ENCODE measurements at places on chromosomes 5 and 9.

- H3K27ac ChIP-seq, result no peak overlapping the region
- no peak overlapping the region for H3K4me3 ChIP-seq
- no peaks in the 10 kb centered on the region for H3K27me3 ChIP-seq
- H3K4me1 ChIP-seq, result no peaks in the 10 kb centered on the region
- no peaks in the 10 kb centered on the region for H3K36me3 ChIP-seq
- no peak for DNase-seq
Measured at GRCh38 chr9:115006660-115007059, 76.3 kb upstream of the TNFSF8 start.

- no peak overlapping the region for H3K4me3 ChIP-seq
- no peak overlapping the region for H3K27ac ChIP-seq
- H3K27me3 ChIP-seq, result no peaks in the 10 kb centered on the region
- no peaks in the 10 kb centered on the region for H3K36me3 ChIP-seq
- H3K4me1 ChIP-seq, result no peaks in the 10 kb centered on the region
- DNase-seq, result no peak
Measured at GRCh38 chr9:79969393-79970145, 397.8 kb downstream of the TLE4 start.

- H3K27me3 ChIP-seq, result no peaks in the 10 kb centered on the region
- H3K36me3 ChIP-seq, result no peaks in the 10 kb centered on the region
- no peak overlapping the region for H3K4me3 ChIP-seq
- H3K4me1 ChIP-seq, result no peaks in the 10 kb centered on the region
- H3K27ac ChIP-seq, result no peak overlapping the region
Measured at GRCh38 chr5:140383300-140383699, 18.3 kb upstream of the ANKHD1 start.

DNA sequence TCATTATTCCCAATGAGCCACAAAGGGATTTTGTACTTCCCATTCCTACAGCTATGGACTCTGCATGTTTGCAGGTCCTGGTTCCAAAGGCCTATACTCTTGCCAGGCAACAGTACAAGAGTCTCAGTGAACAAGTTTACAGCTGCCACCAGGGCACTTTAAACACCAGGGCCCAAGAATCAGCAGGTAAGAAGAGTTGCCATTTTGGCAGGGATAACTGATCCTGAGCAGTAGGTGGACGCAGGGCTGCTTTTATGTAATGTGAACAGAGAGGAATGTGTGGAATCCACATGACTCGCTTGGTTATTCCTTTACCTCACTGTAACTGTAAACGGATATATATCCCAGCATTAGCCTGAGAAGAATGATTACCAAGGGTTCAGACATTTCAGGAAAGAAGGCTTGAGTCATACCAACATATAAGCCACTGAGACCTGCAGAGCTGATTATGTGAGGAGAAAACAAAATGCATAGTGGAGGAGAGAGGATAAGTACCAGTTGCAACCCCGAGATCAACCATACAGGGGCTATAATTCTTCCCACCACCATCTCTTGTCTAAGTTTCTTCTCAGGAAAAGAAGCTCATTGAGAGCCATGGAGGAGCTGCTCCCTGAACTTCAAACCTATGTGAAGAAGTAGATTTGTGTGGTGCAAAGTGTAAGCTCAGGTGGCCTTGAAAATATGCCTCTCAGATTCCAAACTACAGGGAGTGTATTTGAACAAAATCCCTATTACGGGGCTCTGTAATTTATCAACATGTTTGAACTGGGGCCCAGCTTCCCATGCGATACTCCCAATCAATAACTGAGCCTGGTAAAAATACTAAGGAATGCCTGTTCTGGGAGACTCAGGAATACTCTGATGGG, 24.6 kb downstream of the RAPGEF6 start:
- H3K27me3 ChIP-seq, result no peaks in the 10 kb centered on the region
- no peak overlapping the region for H3K4me3 ChIP-seq
- peak overlapping the region; percentile 23 for H3K27ac ChIP-seq
- H3K36me3 ChIP-seq, result no peaks in the 10 kb centered on the region
- DNase-seq, result no peak

- no peaks in the 10 kb centered on the region for H3K4me1 ChIP-seq
- DNase-seq, result no peak
- no peaks in the 10 kb centered on the region for H3K36me3 ChIP-seq
Measured at GRCh38 chr9:99184110-99184474, 37.6 kb downstream of the ALG2 start.

DNA sequence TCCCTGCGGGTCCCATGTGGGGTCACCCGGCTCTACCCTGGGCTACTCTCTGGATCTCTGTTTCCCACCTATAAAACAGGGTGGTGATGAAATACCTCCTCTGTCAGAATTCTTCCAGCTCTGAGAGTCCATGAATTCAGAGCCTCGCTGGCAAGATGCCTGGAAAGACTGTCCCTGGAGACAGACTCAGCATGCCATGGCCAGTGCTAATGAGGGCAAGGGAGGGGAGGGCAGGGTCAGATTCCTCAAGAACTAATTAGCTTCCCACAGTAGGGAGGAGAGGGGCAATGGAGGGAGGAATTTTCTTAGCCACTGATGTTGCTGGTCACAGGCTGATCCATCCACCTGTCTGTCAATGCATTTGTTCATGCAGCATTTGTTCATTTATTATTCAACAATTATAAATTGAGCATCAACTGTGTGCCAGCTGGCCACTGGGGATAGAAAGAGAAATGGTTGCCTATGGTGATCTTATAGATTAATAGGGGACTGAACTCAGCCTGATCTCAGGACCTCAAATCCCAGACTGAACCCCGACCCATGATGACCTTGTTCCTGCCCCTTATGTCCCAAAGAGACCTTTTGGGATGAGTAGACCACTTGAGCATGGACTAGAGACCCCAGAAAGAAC, 4.7 kb downstream of the SYNPO start:
- H3K4me3 ChIP-seq, result no peak overlapping the region
- H3K4me1 ChIP-seq, result peaks cover 54% of the 10 kb centered on the region
- no peaks in the 10 kb centered on the region for H3K27me3 ChIP-seq
- DNase-seq, result no peak
- H3K36me3 ChIP-seq, result 0 out of 2 replicates have a peak, but pooled peaks cover 3% of the 10 kb centered on the region

DNA sequence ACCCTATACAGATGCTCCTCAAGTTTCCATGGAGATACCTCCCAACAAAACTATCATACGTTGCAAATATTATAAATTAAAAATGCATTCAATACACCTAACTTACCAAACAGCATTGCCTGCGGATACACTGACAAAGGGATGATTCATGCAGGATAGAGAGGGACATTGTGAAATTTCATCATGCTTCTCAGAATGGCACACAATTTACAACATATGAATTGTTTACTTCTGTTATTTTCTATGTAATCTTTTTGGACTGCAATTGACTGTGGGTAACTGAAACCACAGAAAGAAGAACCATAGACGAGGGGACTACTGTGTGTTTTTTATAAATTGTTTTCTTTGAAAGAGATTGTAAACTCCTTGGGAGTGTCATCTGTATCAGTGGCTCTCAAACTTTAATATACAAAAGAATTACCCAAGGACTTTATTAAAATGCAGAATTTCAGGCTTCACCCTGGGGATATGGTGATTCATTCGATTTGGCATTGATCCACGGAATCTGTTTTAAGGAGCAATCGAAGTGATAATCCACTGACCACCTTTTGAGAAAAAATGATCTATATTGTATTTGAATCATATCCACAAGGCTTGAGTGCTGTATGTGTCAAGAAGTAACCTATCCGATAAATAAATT, 146.4 kb downstream of the SGCD start:
- no peak for DNase-seq
- H3K36me3 ChIP-seq, result no peaks in the 10 kb centered on the region
- no peak overlapping the region for H3K4me3 ChIP-seq
- peaks cover 12% of the 10 kb centered on the region for H3K4me1 ChIP-seq
- no peaks in the 10 kb centered on the region for H3K27me3 ChIP-seq

DNA sequence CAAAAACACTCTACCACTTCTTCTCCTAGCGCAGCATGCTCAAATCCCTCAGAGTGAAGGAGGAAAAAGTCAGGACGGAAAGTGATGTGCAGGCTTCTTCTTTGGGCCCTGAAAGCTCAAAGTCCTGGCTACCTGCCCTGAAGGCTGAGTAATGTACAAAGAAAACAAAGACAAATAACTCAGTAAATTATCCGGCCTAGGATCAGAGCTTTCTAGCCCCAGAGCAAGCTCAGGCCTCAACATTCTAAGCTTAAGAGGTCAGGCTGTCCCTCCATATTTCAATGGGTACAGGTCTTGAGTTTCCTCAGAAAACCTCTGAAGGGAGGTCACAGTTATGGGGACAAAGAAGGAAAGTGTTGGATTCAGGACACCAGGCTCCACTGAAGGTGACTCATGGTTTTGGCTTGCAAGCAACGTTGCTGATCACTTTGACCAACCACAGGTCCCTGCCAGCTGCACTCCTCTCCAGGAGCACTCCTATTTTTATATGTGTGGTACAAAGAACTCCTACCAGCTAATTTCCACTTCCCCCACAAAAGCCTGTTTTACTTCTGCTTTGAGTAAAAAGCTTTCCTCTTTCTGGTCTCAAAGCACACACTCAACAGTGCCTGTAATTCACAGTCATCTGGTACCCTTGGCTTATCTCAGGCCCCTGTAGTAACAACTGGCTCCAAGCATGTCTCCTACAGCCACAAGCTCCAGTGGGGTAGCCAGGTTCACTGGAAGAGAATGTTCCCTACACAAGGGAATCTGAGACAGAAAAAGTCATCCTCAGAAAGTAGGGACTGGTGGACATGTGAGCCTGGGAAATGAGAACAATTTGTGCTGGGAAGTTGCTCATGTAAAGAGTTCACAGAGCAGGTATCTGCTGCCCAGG, 115.7 kb downstream of the UGCG start:
- H3K4me1 ChIP-seq, result peaks cover 20% of the 10 kb centered on the region
- H3K4me3 ChIP-seq, result no peak overlapping the region
- H3K36me3 ChIP-seq, result no peaks in the 10 kb centered on the region

- DNase-seq, result no peak
- H3K4me1 ChIP-seq, result peaks cover 7% of the 10 kb centered on the region
- no peak overlapping the region for H3K4me3 ChIP-seq
- no peak overlapping the region for H3K27ac ChIP-seq
- H3K36me3 ChIP-seq, result no peaks in the 10 kb centered on the region
Measured at GRCh38 chr9:5556101-5556705, 45.9 kb downstream of the PDCD1LG2 start.

DNA sequence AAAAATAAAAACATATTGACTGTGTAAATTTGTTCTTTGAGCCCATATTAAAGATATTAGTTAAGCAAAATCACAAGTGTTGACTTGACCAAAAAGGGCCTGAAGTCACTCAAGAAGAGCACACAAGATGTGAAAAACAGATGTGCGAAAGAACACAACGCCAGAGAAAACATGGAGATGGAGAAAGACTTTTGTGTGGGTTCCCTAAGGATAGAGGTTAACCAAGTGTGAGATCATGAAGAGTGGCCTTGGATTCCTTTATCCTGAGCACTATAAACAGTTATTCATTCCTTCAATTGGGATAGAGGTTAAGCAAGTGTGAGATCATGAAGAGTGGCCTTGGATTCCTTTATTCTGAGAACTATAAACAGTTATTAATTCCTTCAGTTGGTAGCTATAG, 361.8 kb downstream of the CDH18 start:
- H3K4me1 ChIP-seq, result no peaks in the 10 kb centered on the region
- no peak overlapping the region for H3K4me3 ChIP-seq
- no peaks in the 10 kb centered on the region for H3K27me3 ChIP-seq
- no peak overlapping the region for H3K27ac ChIP-seq
- DNase-seq, result no peak
- no peaks in the 10 kb centered on the region for H3K36me3 ChIP-seq

GRCh38 chr9:89675058-89675742, 70.4 kb downstream of the GADD45G start:
- no peaks in the 10 kb centered on the region for H3K36me3 ChIP-seq
- no peaks in the 10 kb centered on the region for H3K27me3 ChIP-seq
- no peak overlapping the region for H3K27ac ChIP-seq
- H3K4me1 ChIP-seq, result no peaks in the 10 kb centered on the region
- H3K4me3 ChIP-seq, result no peak overlapping the region

DNA sequence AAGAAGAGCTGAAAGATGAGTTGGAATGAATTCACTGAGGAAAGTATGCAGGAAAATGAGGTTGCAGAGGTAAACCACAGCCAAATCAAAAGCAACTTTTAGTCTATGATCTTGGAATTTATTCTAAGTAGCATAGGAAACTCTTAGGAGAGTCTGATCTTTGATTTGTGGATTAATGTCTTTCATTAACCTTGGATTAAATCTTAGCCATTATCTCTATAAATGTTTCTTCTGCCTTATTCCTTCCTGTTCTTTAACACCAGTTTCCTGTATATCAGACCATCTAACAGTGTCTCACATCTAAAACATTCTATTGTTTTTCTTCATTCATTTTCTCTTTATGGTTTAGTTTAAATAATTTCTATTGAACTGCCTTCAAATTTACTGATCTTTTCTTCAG, 187.2 kb upstream of the ANKRD55 start:
- no peak overlapping the region for H3K27ac ChIP-seq
- H3K27me3 ChIP-seq, result no peaks in the 10 kb centered on the region
- DNase-seq, result no peak
- H3K4me3 ChIP-seq, result no peak overlapping the region
- no peaks in the 10 kb centered on the region for H3K4me1 ChIP-seq

GRCh38 chr5:136106351-136107031, 26.2 kb upstream of the SMAD5 start:
- peaks cover 10% of the 10 kb centered on the region for H3K4me1 ChIP-seq
- no peak for DNase-seq

DNA sequence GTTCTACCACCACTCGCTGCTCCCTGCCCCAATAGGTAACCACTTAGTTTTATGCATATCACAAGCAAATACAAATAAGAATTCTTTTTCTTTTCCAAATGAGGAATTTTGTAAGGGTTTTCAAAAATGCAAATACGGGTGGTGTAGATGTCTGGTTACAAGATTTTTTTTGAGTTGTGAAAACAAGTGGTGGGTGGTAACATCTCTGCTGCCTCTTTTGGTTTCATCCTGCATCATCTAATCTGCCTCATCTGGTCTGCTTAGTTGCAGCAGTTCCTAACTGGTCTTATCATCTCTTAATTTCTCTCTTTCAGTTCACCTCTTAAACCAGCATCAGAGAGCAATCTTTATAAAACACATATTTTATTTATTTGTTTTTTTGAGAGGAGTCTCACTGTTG, 5.3 kb downstream of the NFX1 start:
- no peak for DNase-seq
- no peaks in the 10 kb centered on the region for H3K4me1 ChIP-seq
- H3K27me3 ChIP-seq, result no peaks in the 10 kb centered on the region
- peaks cover 93% of the 10 kb centered on the region for H3K36me3 ChIP-seq
- no peak overlapping the region for H3K27ac ChIP-seq

DNA sequence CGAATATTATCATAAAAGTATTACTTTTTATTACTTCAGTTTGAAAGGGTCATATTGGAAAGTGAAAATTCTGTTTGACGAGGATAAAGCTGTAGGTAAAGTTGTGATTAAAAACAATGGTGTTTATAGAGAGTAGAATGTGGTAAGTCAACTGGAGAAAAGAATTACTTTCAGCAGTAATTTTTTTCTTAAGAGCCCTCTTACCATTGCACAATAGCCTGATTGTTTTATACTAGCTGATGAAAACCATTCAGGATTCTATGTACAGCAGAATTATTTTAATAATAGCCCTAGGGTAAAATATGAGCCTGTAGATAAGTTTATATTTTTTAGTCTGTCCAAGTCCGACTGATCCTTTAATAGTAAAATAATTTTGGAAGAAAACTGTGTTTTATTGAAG, 16.6 kb downstream of the CDC42SE2 start:
- no peak overlapping the region for H3K4me3 ChIP-seq
- no peak for DNase-seq
- no peaks in the 10 kb centered on the region for H3K27me3 ChIP-seq
- H3K4me1 ChIP-seq, result peaks cover 38% of the 10 kb centered on the region

GRCh38 chr5:77643654-77644370, 5.3 kb upstream of the OTP start:
- peaks cover 97% of the 10 kb centered on the region for H3K27me3 ChIP-seq
- no peak overlapping the region for H3K27ac ChIP-seq
- no peaks in the 10 kb centered on the region for H3K36me3 ChIP-seq

Measured in RWPE2 (cell line).